Articular chondrocyte of knee joint (primary cell): ENCODE measurements at places on chromosomes 2 and 18. TPM values are rescaled to one million over a fixed set of nuclear protein-coding genes. Genes with fewer than 3 reads are reported as not detected.

Gene PRKAG3
- 0.11 and 0.39 TPM in 2 replicates for total RNA-seq

Gene DQX1
- total RNA-seq, result not detected in 2 replicates

Gene IHH
- not detected in 2 replicates for total RNA-seq

Gene ATP8B1
- 40.2 and 46.7 TPM in 2 replicates for total RNA-seq

Gene GAL3ST2
- 0.26 TPM in 1 of 2 replicates, not detected in the other for total RNA-seq

Gene RBMS1
- total RNA-seq, result 192 and 212 TPM in 2 replicates
